ENCODE measurements at places on chromosomes 1 and 21.

- no peak for DNase-seq
Measured at GRCh38 chr1:228446852-228447251, 30.2 kb upstream of the TRIM17 start.

DNA sequence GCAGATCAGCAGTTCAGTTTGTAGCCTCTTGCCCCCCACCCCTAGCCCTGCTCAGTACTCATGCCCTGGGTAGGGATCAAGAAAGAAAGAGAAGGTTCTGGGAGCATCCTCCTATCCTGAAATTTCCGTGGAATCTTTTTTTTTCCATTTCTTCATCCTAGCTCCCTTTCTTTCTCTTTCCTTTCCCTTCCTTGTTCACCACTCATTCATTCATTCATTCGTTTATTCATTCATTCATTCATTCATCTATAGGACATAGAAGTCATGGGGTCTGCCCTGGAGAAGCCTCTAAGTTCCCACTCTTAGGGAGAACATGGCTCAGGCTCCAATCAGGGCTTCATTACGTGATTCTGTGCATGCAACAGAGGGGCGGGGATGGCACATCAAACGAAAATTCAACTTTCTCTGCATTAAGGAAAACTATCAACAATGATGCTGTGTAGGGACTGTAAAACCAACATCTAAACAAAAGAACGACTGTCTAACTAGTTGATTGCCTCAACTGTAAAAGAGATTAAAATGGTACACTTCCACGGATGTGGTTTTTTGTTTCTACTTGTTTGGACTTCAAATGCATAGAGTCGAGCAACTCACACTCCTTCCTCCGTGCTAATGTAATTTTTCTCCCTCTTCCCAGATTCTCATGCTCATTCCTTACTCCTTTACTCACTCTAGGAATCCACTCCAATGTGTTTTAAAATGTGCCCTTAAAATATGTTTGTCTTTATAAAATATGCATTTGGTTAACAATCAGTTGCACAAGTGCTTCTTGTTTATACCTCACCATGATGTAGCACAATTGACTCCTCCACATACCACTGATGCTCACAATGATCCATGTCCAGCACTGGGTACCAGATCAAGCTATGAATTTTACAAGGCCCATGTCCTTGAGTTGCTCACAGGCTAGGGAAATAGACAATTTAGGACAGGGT, 101.2 kb upstream of the SLC2A1 start:
- DNase-seq: no peak

DNA sequence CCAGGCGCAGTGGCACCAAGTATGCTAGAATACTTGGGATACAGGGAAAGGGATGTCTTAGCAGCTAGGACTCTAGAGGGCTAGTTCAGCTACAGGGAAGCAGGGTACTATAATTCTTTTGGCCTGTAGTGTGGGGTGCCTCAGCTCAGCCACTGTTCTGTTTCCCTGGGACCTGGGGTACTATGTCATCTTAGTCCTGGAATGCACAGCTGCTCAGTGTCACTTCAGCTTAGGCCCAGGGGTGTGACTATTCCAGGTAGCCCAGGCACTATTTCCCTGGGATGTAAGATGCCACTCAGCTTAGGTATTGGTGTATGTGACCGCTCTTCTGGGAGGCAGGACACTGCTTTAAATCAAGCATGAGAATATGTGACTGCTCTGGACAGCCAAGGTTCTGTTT, 34.1 kb downstream of the RGSL1 start:
- DNase-seq: no peak

- no peak for DNase-seq
Measured at GRCh38 chr1:55904541-55904940, 674.8 kb downstream of the PLPP3 start.

DNA sequence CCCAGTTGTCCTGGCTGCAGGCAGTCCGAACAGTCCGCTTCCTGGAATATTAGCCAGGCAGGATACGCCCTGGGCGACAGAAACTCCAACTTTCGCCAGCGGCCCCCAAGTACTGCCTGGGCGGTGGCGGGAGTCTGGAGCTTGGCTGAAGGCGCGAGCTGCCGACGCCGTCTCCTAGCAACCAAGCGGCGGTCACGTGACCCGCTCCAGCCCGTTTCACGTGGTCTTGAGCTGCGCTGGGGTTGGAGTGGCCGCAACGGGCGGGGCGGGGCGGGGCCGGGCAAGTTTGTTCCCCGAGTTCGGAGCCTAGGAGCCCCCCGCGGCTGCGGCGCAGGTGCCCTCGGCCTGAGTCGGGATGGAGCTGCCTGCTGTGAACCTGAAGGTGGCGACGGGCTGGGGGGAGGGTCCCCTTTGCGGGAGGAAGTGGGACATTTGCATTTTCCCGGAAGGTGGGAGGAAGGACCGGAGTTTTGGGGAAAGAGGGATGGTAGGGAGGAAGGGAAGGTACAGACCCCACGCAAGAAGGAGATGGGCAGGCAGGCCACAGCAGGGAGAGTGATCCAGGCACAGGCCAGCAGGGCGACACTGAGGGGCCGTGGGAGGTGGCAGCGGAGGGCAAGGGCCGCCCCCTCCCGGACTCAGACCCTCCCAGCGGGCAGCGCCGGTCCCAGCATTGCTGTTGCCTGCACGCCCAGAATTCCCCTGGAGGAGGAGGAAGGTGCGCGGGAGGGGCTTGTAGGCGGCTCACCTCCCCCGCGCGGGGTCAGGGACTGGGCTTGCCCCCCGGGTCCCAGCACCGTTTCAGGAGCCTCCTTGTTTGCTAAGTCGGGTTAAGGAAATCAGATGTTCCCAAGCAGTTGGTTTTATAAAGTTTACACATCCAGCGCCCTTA, at the start of gene AGTRAP:
Gene AGTRAP (plus strand): TSS at position 283 of the 892 bp plus-strand sequence. CDS start 73 bp downstream, at position 356.
- peak; percentile 24 for DNase-seq

GRCh38 chr1:35287807-35288640, 19.5 kb downstream of the ZMYM4 start:
- no peak for DNase-seq

GRCh38 chr1:214370615-214371014, 89.7 kb downstream of the SMYD2 start:
- no peak for DNase-seq

- DNase-seq: no peak
Measured at GRCh38 chr1:69492286-69492685, 75.4 kb upstream of the LRRC7 start.

DNA sequence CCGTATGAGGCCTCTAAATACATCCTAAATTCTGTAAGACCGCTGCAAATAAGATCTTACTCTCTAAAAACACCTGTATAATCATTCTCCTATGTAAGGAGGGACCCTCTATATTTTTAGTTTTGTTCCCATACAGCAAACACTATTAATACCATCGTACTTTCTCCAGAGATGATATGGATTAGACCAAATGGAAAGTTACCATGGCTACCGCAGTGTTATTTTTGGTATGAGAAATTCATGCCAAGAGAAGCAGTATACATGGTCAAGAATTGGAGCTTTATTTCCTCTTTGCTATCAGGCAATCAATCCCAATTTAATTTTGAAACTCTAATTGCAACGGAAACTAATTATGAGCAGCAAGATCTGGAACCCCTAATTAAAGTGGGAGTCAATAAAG, 70.0 kb downstream of the BCAR3 start:
- no peak for DNase-seq

DNA sequence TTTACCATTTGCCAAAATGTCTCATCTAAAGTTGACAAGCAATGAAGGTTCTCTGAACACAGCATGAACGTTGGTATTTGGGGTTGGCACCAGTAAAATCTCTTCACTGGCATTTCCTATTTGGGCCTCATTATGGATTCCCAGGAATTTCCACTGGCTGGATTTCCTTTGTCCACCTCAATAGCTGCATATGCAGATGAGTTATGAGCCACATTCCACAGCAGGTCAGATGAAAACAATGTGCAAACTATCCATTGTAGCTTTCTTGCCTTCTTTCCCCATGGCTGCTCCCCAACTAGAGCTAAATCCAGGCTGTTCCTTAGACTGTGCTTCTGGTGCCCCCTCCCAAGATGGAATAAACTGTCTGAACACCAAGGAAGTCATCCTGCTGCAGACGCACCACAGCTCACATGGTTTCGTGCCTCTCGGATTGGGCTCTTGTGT, 168.1 kb upstream of the FGGY start:
- no peak for DNase-seq

GRCh38 chr1:194658090-194658439, 1471.7 kb upstream of the B3GALT2 start:
- no peak for DNase-seq

DNA sequence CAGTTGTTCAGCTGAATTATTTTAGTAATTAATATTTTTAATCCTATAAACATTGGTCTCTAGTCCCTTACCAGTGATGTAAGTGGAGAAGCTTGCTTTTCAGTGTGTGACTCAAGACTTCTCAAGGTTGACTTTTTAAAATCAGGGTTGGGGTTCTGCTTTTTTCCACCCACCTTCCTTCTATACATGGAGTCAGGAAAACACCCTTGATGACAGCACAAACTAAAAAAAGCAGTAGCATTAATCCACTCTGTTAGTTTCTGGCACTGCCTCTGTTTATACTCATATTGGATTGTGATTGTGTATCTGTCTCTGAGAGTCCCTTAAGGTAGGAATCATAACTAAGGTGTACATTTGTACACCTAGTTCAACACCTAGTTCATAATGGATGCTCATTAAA, 8.3 kb upstream of the PLEKHO1 start:
- DNase-seq: no peak

- DNase-seq: no peak
Measured at GRCh38 chr1:112828716-112829115, 113.6 kb upstream of the PPM1J start.

DNA sequence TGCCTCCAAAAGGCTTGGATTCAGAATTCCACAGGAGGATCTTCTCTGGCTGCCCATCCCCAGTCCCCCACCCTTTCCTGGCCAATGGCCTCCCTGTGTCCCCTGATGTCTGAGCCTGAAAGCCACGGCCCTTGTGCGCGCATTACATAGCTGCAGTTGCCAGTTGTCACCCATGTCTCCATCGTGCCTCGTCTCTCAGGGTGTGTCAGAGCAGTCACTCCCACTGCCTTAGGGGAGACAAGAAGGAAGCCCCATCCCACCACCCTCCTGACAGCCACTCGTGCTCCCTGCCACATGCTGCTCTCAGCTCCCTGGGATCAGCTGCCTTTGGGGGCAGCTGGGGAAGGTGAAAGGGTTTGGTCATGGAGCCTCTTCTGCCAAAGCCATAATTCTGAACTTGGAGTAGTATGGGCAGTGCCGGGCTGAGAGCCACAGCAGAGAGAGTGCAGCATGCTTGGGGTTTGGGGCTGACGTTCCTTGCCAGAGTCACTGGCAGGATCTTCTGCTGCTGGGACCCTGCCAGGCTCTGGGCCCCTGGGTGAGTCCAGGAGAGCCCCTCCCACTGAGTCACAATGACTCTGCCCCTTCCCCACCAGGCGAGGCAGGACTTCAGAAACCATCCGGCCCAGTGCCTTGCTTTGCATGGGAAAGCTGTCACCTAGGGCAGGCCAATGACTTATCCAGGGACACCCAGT, 285.9 kb upstream of the VAMP3 start:
- no peak for DNase-seq

GRCh38 chr1:204188959-204189639, 7.2 kb downstream of the KISS1 start:
- DNase-seq: no peak

DNA sequence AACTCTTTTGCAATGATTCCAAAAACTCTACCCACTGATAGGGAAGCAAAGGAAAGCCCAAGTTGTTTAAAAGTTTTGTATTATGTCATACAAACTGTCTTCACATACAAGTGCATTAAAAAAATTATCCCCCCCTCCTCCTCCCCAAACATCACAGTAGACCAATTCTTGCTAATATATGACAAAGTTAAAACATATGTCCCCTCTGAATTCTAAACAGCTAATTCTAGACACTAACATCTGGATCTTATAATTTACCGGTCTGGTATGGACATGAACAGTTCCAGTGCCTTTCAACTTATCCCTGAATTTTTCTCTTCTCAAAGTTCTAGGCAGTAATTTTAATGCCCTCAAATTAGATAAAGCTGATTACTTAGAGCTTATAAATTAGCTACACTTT, 13.4 kb downstream of the RIT1 start:
- no peak for DNase-seq

- no peak for DNase-seq
Measured at GRCh38 chr1:237181743-237182317, 139.8 kb downstream of the RYR2 start.

DNA sequence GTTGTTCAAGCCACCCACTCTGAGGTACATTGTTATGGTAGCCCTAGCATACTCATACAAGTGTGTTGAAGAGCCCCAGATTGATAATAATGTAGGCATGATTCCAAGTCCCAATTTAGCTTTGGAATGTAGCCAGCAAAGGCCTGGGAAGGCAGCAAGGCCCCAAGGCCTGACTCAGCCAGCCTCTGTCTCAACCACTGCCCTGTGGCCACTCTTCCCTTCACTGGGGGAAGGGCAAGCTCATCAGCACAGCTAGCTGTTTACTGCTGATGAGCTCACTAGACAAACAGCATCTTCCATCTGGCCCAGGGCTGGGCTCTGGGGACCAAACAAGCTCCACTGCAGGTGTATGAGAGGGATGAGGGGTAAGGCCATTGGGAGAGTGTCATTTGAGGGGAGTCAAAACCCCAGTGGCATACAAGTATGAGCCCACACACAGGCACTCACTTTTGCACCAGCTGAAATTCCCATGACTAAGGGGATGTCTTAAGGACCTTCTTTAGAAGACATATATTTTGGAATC, 2.2 kb upstream of the IRF6 start:
- DNase-seq: no peak

DNA sequence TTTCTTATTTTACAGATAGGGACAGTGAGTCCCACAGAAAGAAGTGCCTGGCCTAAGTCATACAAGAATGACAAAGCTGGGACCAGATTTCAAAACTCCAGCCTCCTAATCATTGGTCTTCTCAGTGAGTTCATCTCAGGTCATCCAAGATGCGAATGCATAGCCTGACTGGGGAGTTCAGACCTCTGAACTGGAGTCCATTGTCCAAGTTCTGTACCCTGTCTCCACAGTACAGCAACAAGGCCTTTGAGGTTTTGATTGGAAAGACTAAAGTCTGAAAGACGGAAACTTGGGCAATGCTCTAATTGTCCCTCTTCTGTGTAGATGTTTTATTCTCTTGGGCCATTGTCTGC, 62.0 kb downstream of the TNN start:
- no peak for DNase-seq

- no peak for DNase-seq
Measured at GRCh38 chr1:174931214-174931613, 68.5 kb upstream of the CACYBP start.

DNA sequence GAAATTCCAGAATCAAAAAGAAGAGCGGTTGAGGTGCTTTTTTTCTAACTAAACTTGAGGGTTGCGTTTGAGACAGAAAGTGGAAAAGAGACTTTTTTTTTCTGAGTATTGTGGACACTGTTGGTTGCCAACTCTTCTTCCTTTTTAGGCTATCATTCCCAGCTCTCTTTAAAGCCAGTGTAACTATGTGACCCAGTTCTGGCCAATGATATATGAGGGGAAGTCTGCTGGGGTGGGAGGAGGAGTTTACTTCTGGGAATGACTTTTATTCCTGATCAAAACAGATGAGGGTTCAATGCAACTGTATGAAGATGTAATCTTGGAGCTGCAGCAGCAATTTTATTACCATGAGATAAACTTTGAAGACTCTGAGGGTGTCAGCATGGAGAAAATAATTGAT, 17.3 kb upstream of the NMNAT2 start:
- DNase-seq: no peak

- DNase-seq: no peak
Measured at GRCh38 chr1:6292102-6292501, 31.2 kb upstream of the GPR153 start.
